ENCODE measurements at places on chromosomes 6 and 20.

DNA sequence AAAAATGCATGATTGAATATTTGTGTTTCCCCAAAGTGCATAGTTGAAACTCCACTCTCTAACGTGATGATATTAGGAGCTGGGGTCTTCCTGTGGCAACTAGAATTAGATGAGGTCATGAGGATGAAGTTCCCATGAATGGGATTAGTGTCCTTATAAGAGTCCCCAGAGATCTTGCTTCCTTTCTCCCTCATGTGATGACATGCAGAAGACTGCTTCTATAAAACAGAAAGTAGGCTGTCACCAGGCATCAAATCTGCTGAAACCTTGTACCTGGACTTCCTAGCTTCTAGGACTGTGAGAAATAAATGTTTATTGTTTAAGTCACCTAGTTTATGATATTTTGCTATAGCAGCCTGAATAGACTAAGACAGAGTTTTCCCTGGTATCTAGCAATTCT lies 586.5 kb upstream of the EPHA7 start:
- DNase-seq: no peak

DNA sequence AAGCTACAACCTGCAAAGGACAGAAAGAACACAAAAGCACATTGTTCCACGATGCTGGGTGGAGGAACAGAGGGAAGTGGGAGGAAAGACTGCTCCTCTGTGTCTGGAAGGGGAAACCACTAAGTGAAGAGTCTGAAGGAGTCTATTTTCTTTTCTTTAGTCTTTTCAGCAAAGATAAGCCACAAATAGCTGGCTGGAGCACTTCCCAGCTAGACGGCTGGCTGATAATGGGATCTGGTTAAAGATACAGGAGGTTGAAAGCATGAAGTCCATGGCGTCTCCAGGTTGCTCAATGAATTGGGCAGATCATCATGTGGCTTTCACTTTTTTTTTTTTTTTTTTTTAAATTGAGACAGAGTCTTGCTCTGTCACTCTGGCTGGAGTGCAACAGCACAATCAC lies 154.0 kb upstream of the KCNG1 start:
- no peak for DNase-seq

- DNase-seq: no peak
Measured at GRCh38 chr6:7121700-7122241, 14.0 kb downstream of the RREB1 start.

- DNase-seq: peak; percentile 54
Measured at GRCh38 chr20:13788167-13788834, 3.5 kb downstream of the NDUFAF5 start.

DNA sequence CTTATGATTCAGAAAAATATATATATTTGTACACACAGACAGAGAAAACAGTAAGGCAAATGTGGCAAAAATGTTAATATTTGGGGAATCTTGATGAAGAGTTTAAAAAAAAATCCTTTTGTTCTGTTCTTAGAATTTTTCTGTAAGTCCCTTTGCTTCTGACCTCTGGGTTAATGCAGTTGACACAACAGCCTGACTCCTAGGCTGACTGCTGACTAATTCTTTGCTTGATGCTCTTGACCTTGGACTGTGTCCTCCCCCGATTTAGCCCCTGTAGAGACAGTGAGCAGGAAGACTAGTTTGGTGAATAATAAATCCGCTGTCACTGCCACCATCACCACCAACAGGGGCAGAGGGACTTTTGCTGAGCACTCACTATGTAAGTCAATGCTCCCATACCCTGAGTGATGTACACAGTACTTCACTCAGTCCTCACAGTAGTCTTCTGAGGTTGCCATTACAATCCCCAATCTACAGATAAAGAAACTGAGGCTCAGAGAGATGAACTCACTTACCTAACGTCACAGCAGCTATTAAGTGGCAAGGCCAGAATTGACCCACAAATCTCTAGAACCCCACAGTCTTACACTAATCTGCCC lies 71.7 kb downstream of the SNX5 start:
- DNase-seq: no peak

DNA sequence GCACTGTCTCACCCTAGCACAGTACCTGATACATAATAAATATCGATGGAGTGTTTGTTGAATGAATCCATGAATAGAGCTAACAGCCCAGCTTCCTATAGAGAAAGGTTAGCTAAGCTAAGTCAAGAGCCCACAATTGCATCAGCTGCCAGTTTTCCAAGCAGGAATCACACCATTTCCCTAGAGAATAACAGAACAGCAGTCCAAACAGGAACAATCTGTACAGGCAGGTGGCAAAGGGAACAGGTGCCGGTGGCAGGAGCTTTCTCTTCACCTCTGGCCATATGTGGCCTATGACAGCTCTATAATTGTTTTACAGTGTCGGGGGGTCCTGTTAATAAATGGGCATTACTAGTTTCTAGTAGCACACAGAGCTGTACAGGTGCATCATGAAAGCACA lies 38.8 kb downstream of the ISM1 start:
- no peak for DNase-seq

DNA sequence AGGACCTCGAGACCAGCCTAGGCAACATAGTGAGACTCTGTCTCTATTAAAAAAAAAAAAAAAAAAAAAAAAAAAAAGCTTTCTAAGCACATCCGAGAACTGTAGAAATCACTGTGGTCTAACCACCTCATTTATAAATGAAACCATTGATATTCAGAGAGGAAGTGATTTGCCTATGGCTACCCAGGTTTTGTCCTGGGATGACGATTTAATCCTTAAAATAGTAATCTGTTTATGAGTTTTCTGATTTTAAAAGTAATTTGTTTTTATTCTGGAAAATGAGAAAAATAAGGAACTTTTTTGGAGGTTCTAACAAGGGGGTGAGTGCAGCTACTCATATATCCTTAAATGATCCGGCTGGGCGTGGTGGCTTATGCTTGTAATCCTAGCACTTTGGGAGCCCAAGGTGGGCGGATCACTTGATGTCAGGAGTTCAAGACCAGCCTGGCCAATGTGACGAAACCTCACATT lies 6.5 kb upstream of the BTN3A2 start:
- no peak for DNase-seq

DNA sequence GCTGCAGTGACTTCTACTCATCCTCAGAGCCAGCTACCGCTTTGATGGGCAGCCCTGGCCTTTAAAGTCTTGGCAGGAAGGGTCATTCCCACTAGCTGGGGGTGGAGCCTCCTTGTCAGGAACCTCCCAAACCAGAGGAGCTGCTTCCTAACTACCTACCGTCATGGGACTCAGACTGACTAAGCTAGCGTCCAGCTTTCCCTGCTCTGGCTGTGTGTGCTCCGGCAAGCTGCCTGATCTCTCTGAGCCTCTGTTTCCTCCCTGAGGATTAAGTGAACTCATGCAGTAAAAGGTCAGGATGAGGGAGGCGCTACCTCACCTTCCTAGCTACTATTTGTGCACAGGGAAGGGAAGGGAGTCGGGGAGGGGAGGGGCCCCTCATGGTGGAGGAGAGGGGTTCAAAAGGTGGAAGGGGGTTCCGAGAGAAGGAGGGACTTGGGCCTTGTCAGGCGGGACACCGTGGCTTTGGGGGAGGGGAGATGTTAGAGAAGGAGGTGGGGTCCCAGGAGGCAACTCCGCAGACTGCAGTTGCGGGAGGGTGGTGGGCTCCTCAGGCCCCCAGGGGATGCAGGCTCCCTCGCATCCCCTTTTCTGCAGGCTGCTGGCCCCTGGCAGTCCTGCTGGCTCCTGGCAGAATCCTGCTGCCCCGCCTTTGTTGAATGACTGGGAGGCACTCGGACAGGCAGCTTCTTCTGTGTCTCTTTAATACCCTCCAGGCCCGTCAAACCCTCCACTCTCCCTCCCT lies 9.8 kb downstream of the DUSP15 start:
- no peak for DNase-seq

Measured in activated CD8-positive, alpha-beta T cell treated with anti-CD3 and anti-CD28 coated beads, Interleukin-2, amount 10 ng/mL, durations not matched to agents 7 days and 5 days (primary cell).